ENCODE measurements at places on chromosomes 5 and 9.

DNA sequence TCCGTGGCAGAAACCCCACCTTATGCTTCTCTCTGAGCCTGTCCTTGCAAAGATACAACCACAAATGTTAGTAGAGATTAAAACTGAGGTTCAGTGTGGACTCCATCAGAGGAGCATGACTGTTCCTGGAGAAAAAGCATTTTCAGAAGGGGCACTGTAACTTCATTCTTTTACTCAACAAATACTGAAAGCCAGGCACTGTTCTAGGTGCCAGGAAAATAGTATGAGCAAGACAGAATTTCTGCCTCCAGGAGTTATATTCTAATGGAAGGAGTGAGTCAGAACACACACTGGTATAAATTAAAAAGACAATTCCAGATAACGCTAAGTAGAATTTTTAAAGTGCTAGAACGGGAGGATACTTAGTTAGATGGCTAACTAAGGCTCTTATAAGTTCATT, 251.4 kb upstream of the GAS1 start:
- no peak for DNase-seq

- no peak for DNase-seq
Observed at GRCh38 chr9:82148901-82149461, 160.4 kb downstream of the SPATA31D1 start.

DNA sequence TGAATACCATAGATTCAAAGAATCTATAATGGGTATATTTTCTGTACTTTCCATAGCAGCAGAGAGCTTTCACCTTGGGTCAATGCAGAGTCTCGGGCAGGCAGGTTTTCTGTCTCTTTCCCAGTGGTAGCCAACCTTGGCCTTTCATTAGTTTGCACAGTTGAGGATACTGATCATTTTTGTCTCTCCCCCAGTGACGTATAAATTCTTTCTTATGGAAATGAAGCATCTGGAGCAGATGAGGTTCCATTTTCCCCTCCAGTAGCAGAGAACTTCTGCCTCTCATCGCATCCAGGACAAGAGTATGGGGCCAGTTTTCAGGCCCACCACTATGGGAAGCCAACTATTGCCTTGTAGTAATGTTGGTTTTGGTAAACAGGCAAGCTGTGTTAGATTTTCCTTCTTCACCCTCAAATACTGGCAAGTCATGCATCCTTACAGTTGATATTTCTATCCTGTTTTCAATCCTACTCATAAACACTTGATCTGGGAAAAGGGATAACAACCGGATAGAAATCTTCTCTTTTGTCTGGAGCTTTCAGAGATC, 845.2 kb upstream of the CDH18 start:
- no peak for DNase-seq

DNA sequence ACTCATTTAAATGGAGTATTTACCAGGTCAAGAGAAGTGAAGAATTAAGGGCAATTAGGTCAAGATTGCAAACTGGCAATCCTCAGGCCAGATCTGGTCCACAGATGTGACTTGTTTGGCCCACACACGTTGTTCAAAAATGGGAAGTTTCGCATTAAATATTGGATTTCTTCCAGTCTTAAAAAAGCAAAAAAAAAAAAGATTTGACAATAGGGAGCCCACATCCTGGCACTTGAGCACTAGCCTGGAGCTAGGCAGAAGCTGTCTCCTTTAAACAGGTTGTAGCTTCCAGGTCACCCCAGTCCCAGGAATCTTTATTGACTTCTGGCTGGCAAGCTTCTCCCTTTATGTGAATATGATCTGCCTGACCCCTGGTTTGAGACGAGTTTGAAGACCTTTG, 520.4 kb downstream of the RAB3C start:
- DNase-seq, result no peak

- DNase-seq, result no peak
Observed at GRCh38 chr5:41707853-41708603, 162.2 kb downstream of the OXCT1 start.

- DNase-seq, result no peak
Observed at GRCh38 chr9:96612105-96612965, 7.3 kb downstream of the CDC14B start.
